Activated naive CD8-positive, alpha-beta T cell treated with anti-CD3 and anti-CD28 coated beads, Interleukin-2, amount 10 ng/mL, durations not matched to agents 7 days and 5 days (primary cell): ENCODE measurements at places on chromosomes 12 and 14. TPM values are rescaled to one million over a fixed set of nuclear protein-coding genes. Genes with fewer than 3 reads are reported as not detected.

RPL36AL gene
- 238 TPM for total RNA-seq

TAS2R30 gene
- 3.1 TPM for total RNA-seq

DNA sequence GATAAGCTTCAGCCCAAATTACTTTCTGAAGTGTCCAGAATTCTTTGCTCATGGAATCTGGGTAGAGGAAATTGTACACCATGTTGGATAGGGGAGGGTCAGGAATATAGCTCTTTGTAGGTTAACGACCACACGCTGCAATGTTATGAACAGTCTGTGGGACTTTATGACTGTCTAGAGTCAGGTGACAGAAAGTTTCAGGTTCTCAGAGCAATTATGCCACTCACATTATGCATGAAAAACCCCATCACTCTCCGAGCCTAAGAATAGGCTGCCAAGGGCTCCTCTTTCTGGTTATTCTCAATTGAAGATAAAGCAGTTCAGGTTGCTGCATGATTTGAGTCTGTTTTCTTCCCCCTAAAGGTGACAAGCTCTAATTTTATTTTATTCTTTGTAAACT is 430.9 kb downstream of the ATP23 start:
- no peak for DNase-seq

- DNase-seq: no peak
Observed at GRCh38 chr12:52058631-52059361, 7.6 kb downstream of the NR4A1 start.

GRCh38 chr12:103686026-103686425 is 99.0 kb downstream of the STAB2 start:
- DNase-seq: no peak

- no peak for DNase-seq
Observed at GRCh38 chr12:124363353-124363965, 68.6 kb downstream of the RFLNA start.

DNA sequence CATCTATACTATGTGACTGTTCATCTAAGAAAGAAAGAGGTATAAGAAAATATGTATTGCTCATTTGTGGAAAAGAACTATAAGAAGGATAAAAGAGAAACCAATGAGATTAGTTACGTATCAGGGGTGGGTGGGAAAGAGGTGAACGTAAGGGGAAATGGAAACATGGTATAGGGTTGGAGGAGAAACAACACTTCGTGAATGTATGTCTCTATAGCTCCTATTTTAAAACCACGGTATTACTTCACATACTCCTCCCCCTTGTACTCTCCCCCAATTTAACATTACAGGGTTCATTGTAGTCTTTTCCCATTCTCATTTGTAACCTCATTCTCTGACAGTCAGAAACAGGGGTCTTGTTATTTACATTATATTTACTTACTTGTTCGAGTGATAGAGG is 120.4 kb downstream of the FOXG1 start:
- DNase-seq: no peak
